ENCODE measurements at places on chromosomes 5 and 9.
A peak's percentile ranks its signal among the peaks of the same experiment; 100 is the strongest.

GRCh38 chr5:135395451-135395850 lies 3.6 kb downstream of the MACROH2A1 start:
- no peak for DNase-seq

GRCh38 chr9:33517373-33517772 lies 6.7 kb upstream of the ANKRD18B start:
- DNase-seq = peak; percentile 48

- peak; percentile 1 for DNase-seq
These were observed 169.7 kb downstream of the NPR3 start for GRCh38 chr5:32880796-32881195.

- DNase-seq = no peak
These were observed 47.4 kb upstream of the MEF2C start for GRCh38 chr5:88930335-88930734.
